ENCODE measurements at places on chromosomes 6 and 20.

- DNase-seq = no peak
These were observed 9.5 kb downstream of the DNPH1 start for GRCh38 chr6:43219814-43220213.

DNA sequence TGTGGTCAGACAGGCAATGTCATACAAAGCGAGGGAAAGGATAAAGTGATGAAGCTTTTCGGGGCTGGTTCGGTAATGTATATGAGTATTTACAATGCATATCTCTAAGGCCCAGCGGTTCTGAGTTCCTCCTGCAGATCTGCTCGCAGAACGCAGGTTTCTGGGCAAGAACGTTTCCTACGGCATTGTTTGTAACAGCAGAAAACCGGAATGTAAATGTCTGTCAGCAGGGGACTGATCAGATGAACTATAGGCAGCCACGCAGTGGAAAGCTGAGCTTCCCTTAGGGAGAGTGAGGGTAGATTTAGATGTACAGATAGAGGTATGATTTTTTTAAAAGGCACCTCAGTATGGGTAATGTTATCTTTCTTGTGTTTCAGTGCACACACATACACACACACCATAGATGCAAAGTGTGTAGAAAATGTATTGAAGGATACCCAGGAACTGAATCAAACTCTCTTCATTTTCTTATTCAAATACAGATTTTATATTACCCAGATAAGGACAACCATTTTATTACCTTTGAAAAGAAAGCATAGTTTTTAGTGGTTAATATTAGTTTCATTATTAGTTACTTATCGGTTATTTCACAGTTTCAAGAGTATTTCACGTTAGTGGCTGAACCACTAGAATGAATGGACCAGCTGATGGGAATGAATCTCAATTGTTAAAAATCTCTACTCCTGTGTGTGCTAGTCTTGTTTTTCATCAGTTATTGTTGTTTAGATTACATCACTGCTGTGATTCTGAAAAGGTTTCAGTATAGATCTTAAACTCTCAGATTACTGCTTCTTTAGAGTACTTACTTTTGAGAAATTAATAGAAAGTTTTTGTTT, 56.2 kb downstream of the SNX9 start:
- no peak for DNase-seq

GRCh38 chr6:34657307-34657978, 39.1 kb downstream of the ILRUN start:
- no peak for DNase-seq

- no peak for DNase-seq
These were observed 36.0 kb downstream of the ARFGEF2 start for GRCh38 chr20:48957533-48957932.

GRCh38 chr6:146526192-146526591, 17.4 kb upstream of the RAB32 start:
- no peak for DNase-seq

- no peak for DNase-seq
These were observed 170.2 kb downstream of the DOK5 start for GRCh38 chr20:54645445-54646155.

GRCh38 chr20:48357714-48358113, 470.1 kb downstream of the PREX1 start:
- DNase-seq = no peak

GRCh38 chr20:62723351-62723750, 14.7 kb downstream of the NTSR1 start:
- no peak for DNase-seq
